Stimulated activated CD4-positive, alpha-beta T cell treated with anti-CD3 and anti-CD28 coated beads, Interleukin-4, amount 100 ng/mL, for 24 hours (primary cell): ENCODE measurements at places on chromosomes 6 and 20.

- DNase-seq = no peak
Measured at GRCh38 chr20:8250539-8251200, 118.6 kb downstream of the PLCB1 start.

- DNase-seq = no peak
Measured at GRCh38 chr20:31440012-31440659, at the start of gene DEFB123. Gene DEFB123 (plus strand): TSS chr20:31440632. CDS start chr20:31440699, 67 bp downstream.

- DNase-seq = no peak
Measured at GRCh38 chr20:36784900-36785299, 11.3 kb upstream of the DSN1 start.

GRCh38 chr20:63843778-63844177 lies 12.7 kb upstream of the ZBTB46 start:
- no peak for DNase-seq

GRCh38 chr6:121600389-121601168 lies 165.1 kb downstream of the GJA1 start:
- DNase-seq = no peak

GRCh38 chr6:144331491-144331969 lies 46.4 kb downstream of the UTRN start:
- DNase-seq = no peak

GRCh38 chr6:108686896-108687295 lies 126.2 kb downstream of the FOXO3 start:
- DNase-seq = no peak

- no peak for DNase-seq
Measured at GRCh38 chr6:35258858-35259193, 709 bp upstream of the ZNF76 start.

GRCh38 chr6:39992861-39993622 lies 58.8 kb upstream of the MOCS1 start:
- no peak for DNase-seq

DNA sequence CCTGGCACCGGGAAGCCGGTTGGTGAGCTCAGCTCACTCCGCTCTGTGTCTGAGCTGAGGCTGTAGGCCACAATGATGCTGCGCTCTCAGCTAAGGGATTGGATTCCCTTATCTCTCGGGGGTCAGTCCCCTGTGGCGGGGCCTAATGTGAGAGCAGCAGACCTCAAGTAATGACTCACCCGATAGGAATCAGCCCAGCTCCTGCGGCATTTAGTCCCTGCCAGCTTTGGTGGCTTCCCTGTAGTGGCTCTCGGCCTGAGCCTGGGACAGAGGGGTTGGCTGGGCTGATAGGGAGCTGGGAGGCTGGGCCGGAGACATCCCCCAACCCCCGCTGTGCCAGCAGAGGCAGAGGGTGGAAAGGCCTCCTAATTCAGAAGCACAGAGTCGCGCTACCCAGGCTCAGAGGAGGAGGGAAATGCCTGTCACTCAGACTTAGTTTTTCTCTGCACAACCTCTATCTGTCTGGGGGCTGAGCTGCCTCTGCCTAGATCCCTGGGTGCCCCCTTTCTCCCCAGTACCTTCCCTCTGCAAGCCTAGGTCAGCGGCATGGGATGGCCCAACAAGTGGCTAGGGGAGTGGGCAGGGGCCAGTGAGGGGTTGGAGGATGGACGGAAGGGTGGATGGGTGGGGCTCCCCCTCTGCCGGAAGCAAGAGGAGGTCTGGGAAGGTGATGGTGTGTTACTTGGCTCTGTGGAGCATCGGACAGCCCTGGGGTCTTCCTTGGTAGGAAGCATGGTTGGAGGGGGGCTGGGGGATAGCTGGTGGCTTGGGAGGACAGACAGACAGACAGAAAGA lies 92.2 kb downstream of the CDH22 start:
- DNase-seq = no peak
